Cerebellar nuclear complex (tissue), 1 donor: ENCODE measurements at places on chromosomes 2 and 18.

DNA sequence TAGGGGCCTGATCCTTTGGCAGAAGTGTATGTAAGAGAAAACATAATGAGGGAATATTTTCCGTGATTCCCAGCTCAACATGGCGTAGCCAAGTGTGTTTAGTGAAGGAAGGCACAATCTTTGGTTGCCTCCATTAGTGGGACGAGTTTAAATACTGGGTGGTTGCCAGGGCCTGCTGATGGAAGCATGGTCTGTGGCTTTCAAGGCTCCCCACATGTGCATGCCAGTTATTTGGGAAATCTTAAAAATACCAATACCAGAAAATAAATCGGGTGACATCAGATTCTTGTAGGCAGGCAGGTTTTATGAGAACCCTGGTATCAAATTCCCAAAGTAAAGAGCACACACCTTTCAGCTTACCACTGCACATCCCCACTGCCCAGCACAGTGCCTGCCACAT is 7.1 kb downstream of the MYL12A start:
- DNase-seq, result no peak

- DNase-seq, result no peak
Observed at GRCh38 chr2:27369471-27370025, 590 bp downstream of the EIF2B4 start.

DNA sequence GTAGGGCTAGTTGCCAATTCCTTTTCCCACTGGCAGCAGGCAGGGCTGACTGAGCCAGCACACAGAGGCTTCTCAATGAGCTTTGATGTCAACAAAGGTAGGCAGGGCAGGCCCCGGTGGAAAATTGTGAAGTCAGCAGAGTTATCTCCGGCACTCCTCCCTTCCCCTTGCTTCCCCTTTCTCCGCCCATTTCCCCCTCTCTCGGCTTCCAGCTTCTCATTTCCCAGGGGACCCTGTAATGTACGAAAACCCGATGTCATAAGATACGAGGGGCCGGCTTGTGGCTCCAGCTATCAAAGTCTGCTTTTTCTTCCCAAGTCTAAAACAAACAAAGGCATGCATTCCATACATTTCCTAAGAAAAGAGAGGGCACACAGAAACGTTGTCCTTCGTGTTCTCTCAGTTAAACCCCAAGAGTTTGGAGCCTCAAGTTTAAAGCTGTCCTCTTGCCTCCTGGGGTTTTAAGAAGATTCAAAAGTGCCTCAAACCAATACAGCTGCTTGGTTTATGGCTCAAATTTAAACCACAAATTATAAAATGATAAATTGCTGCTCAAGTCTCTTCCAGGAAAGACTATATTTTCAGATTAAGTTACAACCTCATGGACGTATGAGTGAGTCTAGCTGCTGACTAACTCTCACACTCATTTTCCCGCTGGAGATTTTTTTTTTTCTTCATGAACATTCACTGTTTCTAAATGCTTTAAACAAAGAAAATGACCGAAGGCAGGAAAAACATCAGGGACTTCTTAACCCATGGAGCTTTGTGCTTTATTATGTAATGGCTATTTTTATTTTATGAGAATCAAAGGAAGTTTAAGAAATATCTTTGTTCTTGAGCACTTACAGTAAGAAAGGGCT is 27.2 kb upstream of the EML4 start:
- DNase-seq, result no peak

DNA sequence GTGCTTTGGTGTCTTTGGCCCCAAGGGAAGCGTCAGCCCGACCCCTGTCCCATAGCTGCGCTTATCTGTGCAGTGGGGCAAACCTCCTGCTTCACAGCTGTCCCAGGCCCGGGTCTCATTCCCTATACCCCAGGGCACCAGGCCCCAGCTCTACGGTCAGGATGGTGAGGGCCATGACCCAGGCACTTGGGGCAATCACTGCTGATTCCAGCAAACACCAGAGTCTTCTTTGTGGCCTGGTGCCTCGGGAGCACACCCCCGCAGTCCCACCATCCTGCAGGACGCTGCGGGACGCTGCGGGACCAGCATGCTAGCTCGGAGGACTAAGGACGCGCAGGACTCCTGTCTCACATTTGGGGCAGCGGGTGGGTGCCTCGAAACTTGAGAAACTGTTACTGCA is 116.9 kb upstream of the HDAC4 start:
- no peak for DNase-seq

GRCh38 chr2:23346029-23346428 is 39.0 kb upstream of the KLHL29 start:
- no peak for DNase-seq

DNA sequence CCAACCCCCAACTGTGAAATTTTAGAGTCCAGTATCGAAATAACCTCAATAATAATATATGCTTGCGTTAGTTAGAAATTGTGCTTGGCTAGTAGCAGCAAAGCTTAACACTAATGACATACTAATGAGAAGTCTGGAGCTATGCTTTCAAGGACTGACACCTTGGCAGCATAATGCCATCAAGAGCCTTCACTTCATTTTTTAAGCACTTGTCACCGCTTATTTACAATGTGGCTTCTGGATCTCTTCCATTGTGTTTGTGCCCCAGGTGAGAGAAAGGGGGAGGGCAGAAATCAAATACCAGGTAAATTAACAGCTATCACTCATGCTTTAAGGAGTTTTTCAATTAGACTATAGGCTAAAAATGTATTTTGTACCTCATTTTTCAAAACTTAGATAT is 101.5 kb downstream of the CDH7 start:
- DNase-seq, result no peak

DNA sequence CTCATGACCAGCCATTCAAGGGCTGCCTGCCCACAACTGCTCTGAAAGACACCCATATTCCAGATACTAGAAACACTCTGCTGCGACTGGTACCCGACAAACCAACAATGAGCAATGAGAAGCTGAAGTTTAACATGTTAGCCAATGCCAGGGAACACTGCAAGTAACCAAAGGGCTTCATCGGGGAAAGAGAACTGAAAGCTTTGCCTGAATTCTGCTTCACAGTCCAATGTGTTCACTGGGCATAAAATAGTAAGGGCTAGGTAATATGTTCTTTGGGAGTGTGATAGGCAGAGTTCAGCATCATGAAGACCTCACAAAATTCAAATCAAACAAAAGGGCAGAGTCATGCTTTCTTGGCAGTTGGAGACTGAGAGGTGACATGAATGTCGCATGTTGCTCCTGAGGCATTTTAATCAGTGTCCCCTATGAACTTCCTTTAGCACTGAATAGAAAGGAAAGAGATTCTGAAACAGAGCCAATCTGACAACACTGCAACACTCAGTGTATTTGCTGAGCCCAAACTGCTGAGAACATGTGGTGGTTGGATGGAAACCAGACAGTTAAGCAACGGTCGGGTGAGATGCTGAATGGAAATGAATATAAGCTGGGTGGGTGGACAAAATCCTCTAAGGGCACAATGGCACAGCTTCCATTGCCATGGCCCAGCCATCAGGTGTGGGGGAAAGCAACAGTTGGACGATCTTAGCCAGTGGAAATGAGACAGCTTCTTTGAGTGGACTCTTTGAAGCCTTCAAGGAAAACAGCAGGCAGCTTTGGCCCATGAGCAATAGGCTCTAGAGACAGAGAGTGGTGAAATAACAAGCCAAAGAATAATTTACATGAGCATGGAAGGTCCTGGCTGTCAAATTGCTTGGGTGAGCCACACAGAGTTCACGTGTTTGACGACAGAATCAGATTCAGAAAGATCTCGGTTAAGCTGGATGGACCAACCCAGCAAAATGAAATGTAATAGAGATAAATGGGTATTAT is 277.5 kb downstream of the AFF3 start:
- no peak for DNase-seq

- no peak for DNase-seq
Observed at GRCh38 chr2:111168528-111169239, 48.0 kb downstream of the BCL2L11 start.

GRCh38 chr2:179861027-179861415 is 391 bp downstream of the ZNF385B start:
- no peak for DNase-seq

- no peak for DNase-seq
Observed at GRCh38 chr18:34933909-34934661, 107.1 kb upstream of the MAPRE2 start.

GRCh38 chr2:61575447-61575859 is 37.3 kb upstream of the XPO1 start:
- no peak for DNase-seq

GRCh38 chr2:82852787-82853186 is 1606.3 kb downstream of the SUCLG1 start:
- no peak for DNase-seq

DNA sequence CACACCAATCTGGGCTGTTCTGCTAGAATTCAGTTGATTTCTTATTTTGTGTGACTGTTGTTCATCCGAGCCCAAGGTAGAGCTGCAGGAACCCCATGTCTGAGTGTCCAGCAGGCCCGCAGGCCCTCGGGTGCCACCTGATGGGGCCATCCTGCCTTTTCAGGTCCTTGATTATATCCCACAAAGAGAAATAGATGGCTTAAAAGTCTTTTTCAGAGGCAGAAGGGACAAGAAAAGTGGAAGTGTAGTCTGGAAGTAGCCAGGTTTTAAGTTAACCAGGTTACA is 52.2 kb downstream of the AGAP1 start:
- no peak for DNase-seq

DNA sequence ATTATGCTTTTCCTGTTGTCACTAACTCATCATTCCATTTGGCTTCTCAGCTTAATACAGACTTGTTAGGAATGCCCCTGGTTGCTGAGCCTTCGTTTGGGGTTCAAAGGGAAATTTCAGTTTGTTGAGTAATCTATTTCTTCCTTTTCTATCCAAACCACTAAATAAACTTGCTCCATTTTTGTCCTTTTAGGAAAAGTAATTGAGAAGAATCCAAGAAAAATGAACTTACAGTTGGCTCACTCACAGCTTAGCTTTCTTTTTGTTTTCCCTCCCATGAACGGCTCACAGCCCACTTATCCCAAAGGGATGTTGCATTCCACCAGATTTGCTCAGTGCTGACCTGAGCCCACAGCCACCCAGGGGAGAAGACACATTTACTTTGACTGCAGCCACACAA is 73.9 kb downstream of the SOX11 start:
- no peak for DNase-seq

- no peak for DNase-seq
Observed at GRCh38 chr2:159959136-159959535, 103.3 kb downstream of the PLA2R1 start.

DNA sequence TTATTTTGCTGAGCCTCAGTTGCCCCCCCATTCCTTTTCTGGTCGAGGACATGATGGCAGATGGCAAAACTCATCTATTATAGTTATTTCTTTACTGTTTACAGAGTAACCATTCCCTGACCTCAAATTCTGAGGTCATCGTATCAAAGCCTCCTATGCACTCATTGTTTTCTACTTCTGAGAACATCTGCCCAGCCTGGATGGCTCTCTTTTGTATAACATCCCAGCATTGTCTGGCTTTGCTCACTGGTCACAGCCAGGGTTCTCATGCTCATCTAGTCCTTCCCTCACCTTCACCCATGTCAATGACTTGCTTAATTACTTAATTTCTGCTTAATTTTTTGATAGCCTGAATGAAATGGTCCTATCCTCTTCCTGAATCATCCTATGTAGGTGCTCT is 472.1 kb downstream of the PARD3B start:
- no peak for DNase-seq

- DNase-seq, result no peak
Observed at GRCh38 chr2:188187726-188188125, 103.9 kb upstream of the GULP1 start.

- DNase-seq, result no peak
Observed at GRCh38 chr2:134685967-134686366, 32.8 kb downstream of the TMEM163 start.

DNA sequence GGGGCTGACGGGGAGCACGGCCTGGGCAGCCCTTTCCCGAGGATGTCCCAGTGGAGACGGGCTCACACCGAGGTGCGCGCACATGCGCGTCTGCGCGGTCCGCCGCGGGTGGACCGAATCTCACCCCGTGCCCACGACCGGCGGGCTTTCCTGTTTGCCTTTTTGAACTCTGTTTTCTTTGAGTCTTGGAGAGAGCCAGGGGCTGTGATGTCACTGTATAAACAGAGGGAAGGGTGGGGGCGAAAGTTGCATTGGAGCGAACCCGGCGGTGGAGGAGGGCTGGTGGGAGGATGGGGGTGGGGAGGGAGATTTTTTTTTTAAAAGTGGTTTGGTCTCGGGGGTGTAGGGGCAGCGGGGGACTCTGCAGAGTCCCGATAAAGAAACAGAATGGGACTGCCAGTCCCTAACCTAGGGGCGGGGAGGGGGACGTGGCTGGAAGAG is 141.2 kb upstream of the CTAGE1 start:
- no peak for DNase-seq

DNA sequence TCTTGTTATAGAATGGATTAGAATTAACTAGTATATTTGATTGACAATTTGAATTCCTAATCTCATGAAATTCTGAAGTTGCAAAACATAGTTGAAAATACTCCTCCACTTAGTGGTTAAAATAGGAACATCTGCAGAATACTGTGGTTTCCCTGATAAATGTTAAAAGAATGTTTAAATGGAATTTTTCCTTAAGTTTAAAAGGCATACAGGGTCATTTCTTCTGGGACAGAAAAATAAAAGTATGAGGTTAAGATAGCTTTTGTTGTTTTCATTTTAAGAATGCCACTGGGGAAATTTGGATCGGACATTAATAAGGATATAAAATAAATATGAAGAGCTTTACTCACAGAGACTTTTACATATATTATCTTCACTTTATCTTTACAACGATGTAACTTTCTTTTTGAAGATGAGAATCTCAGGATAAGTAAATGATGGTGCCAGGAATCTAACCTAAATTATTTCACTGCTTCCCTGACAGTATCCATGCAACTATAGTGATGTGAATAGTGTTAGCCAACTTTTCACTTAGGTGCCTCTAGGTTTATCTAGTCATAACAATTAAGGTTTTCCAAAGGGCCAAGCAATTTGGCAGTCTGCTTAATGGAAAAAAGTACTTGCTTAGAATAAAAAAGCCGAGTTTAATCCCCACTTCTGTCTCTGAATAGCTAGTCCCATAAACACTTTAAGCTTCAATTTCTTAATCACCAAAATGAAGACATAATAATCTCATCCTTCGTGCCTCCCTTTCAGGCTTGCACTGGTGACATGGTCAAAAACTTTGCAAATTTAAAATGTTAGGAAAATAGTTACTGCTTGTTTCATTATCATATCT is 151.8 kb upstream of the STK17B start:
- DNase-seq, result no peak

- no peak for DNase-seq
Observed at GRCh38 chr18:46061387-46061786, 10.7 kb downstream of the PSTPIP2 start.

GRCh38 chr2:230217424-230217823 is 2.4 kb downstream of the SP110 start:
- no peak for DNase-seq

GRCh38 chr2:96108541-96109360 is 7.6 kb downstream of the ADRA2B start:
- DNase-seq, result no peak
